CD4-positive, alpha-beta memory T cell (primary cell): ENCODE measurements at places on chromosomes 11 and 22.

GRCh38 chr11:2713661-2714462 lies 14.1 kb upstream of the KCNQ1OT1 start:
- DNase-seq: no peak

- DNase-seq: no peak
Observed at GRCh38 chr11:128239306-128239705, 348.1 kb downstream of the ETS1 start.

DNA sequence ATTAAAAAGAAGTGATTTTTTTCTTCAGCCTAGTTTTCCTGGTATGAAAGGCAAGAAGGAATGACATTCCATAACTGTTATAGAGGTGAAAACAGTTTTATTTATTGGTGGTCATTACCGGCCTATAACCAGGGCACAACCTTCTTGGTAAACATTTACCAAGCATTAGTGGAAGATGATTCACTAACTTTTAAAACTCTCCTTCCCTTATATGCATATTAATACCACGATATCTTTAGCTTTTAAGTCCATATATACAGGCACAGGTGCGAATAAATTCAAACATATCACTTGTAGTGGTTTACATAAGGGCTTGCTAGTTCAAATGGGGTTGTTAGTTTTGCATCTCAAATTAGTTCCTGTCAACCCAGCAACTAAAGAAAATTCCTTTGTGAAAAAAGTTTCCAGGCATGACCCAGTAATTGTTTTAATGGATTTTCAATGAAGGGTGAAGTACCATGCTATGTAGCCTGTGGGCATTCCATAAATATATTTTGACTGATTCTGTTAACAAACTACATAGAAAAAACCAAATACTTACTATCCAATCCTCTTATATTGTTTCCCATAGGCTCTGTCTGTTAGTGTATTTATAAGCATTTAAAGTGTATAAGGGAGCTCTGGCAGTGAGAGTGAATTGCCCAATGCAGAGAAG lies 30.6 kb upstream of the ROBO3 start:
- DNase-seq: no peak

GRCh38 chr11:33013755-33014154 lies 1.9 kb upstream of the DEPDC7 start:
- DNase-seq: no peak

GRCh38 chr11:74357449-74357848 lies 40.8 kb downstream of the PGM2L1 start:
- DNase-seq: no peak

- DNase-seq: no peak
Observed at GRCh38 chr11:131178596-131178995, 191.8 kb upstream of the NTM start.

GRCh38 chr11:70872955-70873735 lies 379.2 kb downstream of the SHANK2 start:
- no peak for DNase-seq

GRCh38 chr22:39148026-39148726 lies 4.3 kb downstream of the CBX7 start:
- no peak for DNase-seq

DNA sequence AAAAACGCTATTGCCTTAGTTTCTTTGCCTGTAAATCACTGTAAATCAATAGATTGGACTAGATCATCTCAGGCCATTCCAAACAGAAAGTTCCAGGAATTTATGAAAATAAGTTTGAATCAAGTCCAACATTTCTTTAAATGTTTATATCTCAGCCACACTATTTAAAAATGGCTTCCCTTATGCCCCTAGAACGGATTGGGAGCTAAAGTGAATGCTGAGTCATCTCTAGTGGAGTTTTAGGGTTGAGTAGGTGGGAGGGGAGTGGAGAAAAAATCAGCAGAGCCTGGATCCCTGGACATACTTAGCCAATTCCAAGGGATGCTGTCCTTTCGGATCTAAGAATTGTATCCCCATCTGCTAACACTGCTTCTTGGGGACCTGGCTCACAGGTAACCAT lies 48.6 kb downstream of the EHF start:
- no peak for DNase-seq

DNA sequence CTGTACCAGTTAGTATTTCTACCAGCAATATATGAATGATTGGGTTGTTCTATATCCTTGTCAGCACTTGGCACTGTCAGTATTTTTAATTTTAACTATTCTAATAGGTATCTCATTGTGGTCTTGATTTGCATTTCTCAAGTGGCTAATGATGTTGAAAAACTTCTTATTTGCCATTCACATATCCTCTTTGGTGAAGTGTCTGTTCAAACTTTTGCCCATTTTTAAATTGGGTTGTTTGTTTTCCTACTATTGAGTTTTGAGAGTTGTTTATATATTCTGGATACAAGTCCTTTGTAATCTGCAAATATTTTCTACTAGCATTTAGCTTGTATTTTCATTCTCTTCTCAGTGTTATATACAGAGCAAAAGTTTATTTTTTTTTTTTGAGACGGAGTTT lies 82.1 kb downstream of the CSTPP1 start:
- no peak for DNase-seq

DNA sequence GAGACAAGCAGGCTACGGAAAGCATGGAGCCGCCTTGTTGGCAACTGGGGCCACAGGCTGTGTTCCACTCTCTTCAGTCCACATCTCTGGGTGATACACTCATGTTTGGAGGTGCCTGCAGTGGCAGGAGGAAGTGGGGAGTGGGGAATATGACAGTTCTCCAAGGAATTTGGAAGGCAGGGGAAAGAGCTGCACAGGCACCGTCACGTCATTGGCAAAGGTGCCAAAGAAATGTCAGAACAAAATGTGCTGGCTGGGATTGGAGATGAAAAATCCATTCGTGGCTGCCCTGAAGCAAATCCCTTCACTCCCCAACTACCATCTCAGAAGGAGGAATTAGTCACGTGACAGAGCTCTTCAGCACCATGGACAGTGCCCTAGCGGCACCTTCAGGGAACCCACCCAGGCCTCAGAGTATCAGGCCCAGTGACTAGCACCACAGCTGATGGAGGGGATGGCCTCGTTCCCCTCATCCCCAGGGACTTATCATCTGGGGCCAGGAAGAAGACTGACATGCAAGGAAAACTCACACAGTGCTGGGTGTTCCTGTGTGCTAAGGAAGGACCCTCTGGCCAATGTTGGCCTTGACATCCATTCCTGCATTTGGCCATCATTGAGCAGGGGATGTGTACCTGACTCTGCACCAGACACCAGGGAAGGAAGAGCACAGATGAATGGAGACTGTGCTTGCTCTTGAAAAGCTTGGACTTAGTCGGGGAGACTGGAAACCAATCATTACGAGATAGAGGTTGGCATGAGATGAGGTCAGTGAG lies 48.5 kb upstream of the PRDM11 start:
- no peak for DNase-seq
